ENCODE measurements at places on chromosomes 2 and 18.
A peak's percentile ranks its signal among the peaks of the same experiment; 100 is the strongest.

DNA sequence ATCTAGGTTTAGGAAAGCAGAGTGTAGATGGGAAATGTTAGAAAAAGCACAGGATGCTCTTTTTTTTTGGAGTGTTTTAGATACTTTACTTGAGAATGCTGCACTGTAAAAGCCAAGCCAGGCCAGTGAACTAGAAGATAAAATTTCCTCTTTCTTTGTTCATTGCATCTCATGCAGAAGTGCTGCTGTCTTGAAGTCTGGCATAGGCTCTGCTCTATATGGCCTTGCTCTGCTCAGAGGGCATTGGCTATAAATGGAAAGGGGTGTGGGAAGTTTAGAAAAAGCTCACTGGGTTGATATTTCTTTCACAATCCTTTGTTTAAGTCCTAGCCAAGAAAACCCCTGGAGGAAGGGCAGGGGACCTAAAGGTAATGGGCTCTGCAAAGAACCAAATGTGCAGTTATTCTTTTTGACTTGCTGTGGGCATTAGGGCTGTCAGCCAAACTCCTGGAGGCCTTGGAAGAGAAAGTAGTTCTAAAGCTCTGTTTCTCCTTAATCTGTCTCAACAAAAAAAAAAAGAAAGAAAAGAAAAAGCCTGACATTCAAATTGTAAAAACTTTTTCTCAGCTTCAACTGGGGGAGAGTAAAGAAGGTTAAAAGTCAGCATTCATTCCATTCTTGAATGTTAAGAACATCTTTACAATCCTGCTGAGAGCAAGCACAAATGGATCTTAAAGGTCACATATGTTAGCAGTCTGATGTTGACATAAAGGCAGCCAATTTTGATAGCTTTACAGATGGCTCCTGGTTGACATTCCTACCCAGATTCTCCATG lies 338.3 kb downstream of the GULP1 start:
- peak; percentile 80 for DNase-seq

DNA sequence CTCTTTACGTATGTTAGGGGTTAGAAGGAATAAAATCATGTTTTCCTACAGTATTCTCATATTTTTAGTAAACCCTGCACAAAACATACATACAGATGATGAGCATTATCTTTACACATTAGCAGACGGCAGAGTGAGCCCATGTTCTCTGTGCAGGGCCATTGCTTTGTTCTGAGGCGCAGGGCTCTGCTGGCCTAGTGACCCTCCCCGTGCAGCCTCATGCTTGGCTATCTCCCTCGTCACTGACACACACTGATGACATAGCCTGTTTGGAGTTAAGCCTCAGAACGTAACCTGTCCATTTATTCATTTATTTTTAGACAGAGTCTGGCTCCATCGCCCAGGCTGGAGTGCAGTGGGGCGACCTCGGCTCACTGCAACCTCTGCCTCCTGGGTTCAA lies 115.9 kb upstream of the FOSL2 start:
- DNase-seq = no peak

DNA sequence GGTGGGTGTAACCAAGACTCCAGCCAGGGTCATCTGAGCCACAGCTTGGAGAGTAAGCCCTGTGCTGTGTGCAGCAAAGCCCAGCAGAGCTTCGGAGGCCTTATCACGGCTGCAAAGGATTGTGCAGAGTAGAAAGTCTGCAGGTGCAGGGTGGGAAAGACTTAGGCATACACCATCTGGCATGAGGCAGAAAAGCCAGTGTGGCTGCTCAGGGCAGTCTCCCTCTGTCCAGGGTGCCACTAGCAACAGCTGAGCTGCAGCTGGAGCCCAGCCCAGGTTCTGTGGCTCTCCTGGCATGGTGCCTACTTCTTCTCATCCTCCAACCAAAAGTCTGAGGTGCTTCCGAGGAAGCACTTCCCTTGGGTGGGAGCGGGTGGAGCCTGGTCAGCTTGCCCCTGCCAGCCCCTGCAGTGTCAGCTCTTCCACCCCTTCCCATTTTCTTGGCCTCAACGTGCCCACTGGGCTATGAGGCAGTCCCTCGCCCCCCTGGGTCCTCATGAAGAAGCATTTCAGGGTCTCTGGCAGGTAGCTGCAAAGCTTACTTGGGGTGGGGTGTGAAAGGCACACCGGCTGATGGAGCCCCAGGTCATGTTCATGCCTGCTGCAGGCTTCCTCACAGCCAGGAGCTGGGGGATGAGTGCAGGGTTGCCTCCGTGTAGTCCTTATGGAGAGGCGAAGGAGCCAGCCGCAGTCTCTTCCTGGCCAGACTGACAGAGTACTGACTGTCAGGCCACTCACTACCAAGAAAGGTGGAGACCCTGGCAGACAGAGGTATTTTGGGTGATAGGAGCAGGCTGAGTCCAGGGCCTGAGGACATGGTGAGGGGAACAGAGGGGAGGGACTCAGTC lies 4.8 kb downstream of the AMER3 start:
- no peak for DNase-seq

- no peak for DNase-seq
Measured at GRCh38 chr2:229279516-229279915, 8.4 kb upstream of the PID1 start.

- no peak for DNase-seq
Measured at GRCh38 chr2:231276987-231277386, 78.6 kb downstream of the ARMC9 start.

GRCh38 chr18:31973929-31974546 lies 31.1 kb upstream of the TRAPPC8 start:
- DNase-seq = no peak

DNA sequence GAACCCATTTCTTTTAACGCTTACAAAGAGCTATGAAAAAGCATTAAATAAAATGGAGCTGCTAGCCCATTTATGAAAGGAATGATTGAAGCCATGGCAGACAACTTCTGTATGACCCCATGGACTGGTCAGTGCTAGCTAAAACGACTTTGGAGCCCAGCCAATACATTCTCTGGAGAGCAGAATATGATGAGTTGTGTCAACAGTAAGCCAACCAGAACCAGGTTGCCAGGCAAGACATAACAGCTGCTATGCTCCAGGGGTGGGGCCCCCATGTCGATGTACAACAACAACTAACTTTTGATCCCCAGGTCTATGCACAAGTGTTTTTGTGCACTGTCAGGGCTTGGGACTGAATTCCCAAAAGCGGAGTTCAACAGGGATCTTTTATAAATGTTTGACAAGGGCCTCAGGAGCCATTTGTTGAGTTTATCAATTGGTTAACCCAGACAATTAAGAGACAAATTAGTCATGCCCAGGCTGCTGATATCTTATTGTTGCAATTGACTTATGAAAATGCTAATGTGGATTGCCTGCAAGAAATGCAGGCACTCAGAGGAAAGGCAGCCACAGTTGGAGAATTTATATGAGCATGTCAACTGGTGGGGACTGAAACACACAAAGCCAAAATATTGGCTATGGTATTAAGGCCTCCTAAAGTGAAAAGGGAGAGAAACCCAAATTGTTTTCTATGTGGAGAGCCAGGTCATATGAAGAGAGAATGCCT lies 64.6 kb upstream of the MYO3B start:
- no peak for DNase-seq

GRCh38 chr2:133040170-133040569 lies 370.2 kb upstream of the LYPD1 start:
- DNase-seq = no peak

DNA sequence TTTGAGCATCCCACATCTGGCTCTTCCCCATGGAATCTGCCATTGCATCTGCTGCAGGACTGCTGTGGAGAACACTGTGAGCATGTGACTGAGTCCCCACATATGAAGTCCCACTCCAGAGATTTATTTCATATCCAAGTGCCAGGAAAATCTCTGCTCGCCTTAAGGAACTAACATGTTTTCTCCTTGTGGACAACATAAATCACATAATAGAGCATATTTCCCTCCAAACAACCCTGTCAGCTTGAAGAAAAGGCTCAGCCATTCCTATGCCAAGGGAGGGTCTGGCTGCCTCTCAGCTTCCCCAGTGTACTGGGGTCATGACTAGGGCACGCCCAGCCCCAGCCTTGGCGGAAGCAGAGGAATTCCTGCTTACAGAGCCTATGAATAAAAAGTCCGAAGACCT lies 193.7 kb downstream of the DNER start:
- DNase-seq = no peak

DNA sequence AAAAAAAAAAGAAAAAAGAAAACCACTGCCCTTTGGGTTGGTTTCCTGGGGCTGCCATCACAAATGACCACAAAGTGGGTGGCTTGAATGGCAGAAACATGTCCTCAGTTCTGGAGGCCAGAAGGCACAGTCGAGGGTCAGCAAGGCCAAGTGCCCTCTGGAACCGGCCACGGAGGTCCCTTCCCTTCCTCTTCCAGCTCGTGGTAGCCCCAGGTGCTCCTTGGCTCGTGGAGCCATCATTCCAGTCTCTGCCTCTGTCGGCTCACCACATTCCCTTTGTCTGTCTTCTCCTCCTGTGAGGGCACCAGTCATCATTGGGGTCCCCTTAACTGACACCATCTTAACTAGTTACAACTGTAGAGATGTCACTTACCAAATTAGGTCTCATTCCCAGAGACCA lies 8.5 kb upstream of the NFATC1 start:
- no peak for DNase-seq

DNA sequence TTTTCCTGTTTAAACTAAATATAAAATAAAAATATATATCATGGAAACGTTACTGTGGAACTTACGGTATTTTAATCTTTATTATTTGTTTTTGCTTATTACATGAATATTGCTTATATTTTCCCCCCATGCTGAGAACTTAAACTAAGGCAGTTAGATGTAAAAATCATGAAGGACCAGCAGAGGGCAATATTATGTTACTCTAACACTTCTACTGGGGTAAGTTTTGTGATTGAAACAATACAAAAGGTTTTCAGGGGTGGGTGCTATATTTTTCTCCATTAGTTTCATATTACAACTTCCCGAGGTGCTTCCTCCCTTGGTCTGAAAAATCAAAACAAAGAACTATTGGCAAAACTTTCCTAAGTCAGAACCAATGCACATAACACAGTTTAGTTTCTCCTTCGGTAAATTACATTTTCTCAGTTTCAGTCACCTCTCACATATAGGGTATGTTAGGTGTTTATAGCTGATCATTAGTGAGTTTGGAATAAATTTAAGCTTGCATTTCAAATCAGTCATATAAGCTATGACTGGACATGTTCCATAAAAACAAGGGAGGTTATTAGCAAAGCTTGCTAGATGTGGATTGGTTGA lies 54.8 kb downstream of the ZNF407 start:
- DNase-seq = no peak

DNA sequence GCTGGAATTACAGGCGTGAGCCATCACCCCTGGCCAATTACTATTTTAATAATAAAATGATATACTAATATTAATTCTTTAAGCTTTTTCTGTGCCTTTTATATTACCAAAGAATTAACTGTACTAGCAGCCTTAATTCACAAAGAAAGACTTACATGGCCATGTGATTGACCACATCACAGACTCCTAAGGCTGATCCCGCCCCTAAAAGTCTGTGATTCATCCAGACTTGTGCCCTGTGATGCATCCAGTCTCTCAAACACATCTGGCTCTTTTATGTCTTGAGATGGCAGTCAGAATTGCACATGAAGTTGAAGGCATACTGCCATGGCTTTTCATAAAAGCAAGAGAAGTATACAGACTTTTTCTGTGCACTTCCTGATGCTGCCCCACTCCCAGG lies 91.7 kb downstream of the DTNA start:
- DNase-seq = no peak

DNA sequence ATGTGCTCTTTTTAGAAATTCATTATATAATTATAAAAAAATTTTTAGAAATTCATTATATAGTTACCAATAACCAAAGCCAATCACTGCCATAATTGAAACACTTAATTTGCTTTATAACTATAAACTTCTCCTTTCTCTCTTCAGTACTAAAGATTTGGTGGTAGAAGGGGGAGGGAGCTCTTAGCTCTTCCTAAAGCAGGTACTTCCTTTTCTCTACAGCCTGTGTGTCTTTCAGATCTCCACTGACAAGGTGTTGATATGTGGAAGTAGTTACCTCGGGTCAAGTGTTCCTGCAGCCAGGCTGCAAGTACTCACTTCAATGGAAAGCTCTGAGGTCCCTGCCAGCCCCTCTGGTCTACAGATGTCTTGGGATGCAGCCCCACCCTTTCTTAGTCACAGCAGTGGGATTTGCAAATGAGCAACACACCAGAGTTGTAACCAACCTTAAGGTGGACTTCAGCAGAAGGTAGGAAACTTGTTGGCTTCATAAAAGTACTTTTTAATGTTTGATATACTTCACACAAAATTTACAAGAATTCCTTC lies 690.0 kb downstream of the ARHGAP15 start:
- no peak for DNase-seq

- DNase-seq = no peak
Measured at GRCh38 chr2:189328848-189329245, 112.4 kb upstream of the WDR75 start.

DNA sequence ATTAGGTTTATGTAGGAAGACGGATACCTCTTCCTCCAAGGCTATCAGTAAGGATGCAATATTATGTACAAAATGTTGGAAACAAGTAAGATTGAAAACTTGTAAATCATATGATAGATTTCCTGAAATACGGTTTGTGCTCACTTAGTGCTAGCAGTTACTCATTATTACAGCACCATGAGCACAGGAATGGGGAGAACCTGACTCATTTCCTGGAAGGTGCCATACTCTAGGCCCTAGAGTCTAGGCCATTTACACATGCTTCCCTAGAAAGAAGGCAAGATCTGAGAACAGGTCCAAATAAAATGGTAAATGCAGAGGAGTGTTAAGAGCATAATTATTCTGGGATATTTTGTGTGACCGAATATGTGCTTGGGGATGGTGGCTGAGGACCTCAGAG lies 467.7 kb upstream of the CELF4 start:
- no peak for DNase-seq

GRCh38 chr2:86453836-86454235 lies 12.7 kb downstream of the KDM3A start:
- DNase-seq = no peak

- DNase-seq = no peak
Measured at GRCh38 chr2:11933854-11934253, 187.4 kb downstream of the LPIN1 start.

- DNase-seq = no peak
Measured at GRCh38 chr2:133266926-133267590, 301.2 kb downstream of the NCKAP5 start.

DNA sequence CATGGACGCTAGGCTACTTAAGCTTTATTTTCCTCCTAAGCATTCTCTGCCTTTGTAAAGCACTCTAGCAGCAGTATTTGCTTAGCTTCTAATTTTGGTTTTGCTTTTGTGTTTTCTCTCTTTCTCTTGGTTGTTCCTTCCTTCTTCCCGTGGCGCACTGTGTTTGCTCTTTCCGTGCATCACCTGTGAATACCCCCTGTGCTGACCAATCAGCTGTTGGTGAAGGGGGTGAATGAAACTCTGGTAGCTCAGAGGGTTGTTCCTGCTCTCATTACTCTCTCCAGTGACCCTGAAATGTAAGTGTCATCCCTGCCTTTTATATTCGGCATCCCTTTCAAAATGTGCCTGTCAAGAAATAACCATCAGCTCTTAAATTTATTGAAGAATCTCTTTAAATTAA lies 45.5 kb upstream of the TNFRSF11A start:
- DNase-seq = no peak

- DNase-seq = no peak
Measured at GRCh38 chr2:237327175-237327950, 86.6 kb downstream of the COL6A3 start.
